ENCODE measurements at places on chromosomes 6 and 20. TPM values are rescaled to one million over a fixed set of nuclear protein-coding genes. Genes with fewer than 3 reads are reported as not detected.

CFAP206 gene
- total RNA-seq, result not detected

SLC4A11 gene
- 1.4 TPM for total RNA-seq

SIGLEC1 gene
- not detected for total RNA-seq

PNISR gene
- 70.1 TPM for total RNA-seq

VIP gene
- not detected for total RNA-seq

ISM1 gene
- total RNA-seq, result 0.82 TPM

DYNLT2 gene
- 0.47 TPM for total RNA-seq

AIF1 gene
- total RNA-seq, result 1.4 TPM

KIF6 gene
- not detected for total RNA-seq

RAET1E gene
- total RNA-seq, result not detected

EFCAB8 gene
- not detected for total RNA-seq

SULF2 gene
- total RNA-seq, result 105 TPM

HUS1B gene
- total RNA-seq, result not detected

CFB gene
- total RNA-seq, result 11.4 TPM

RBBP8NL gene
- total RNA-seq, result not detected

ABHD16B gene
- not detected for total RNA-seq

ULBP2 gene
- 0.94 TPM for total RNA-seq
